ENCODE measurements at places on chromosomes 1 and 21.

DNA sequence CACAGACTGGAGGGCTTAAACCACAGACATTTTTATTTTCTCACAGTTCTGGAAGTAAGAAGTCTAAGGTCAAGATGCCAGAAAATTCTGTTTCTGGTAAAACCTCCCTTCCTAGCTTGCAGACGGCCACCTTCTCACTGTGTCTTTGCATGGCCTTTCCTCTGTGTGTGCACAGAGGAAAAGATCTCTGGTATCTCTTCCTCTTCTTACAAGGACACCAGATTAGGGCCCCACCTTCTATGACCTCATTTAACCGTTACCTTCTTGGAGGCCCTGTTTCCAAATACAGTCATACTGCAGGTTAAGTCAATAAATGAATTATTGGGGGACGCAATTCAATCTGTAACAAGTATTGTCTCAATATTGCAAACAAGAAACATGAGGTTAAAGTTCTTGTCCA is 63.0 kb upstream of the PRDX6 start:
- DNase-seq: no peak

DNA sequence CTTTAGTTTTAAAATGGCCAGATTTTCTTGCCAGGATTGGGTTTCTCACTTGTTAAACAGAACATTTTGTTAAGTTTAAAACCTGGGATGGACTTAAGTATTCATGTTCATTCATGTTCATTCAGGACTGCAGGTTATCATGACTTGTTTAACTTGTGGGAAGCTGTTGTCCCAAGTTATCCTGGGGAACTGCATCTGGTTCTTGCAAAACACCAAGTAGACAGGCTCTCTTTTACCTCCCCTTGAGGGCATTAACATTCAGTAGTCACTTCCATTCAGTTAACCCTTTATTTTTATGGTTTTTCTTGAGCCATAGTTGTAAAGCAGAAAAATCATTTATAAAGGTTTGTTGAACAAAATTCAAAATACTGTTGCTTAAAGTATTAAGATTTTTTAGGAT is 8.1 kb downstream of the SOD1 start:
- DNase-seq: no peak

DNA sequence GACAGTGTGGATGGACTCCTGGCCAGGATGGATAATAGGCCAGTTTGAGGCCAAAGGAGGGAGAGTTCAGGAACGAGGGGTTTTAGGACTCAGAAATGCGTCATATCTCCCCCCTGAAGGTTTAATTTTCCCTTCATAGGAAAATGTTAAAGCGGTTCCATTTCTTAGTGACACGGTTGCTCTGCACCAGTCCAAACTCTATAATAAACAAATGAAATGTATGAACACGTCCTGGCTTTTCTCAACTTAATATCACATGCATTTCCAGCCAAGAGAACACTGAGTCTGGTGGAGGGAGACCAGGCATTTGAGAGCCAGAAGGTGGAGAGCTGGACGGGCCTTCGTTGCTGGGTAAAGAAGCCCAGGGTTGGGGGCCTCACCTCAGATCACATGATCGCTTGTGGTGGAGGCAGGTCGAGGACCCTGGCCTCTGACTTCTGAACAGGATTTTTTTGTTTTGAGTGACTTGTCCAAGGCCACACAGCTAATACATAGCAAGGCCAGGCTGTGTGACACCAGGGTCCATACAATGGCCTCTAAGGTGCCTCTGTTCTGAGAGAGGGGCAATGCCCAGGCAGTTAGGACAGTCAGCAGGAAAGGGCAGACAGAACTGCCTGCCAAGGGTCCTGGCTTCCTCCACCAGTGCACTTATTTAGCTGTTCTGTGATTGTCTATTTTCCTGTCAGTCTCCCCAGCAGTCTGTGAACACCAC is 11.4 kb downstream of the SLC1A7 start:
- DNase-seq: peak; percentile 12

DNA sequence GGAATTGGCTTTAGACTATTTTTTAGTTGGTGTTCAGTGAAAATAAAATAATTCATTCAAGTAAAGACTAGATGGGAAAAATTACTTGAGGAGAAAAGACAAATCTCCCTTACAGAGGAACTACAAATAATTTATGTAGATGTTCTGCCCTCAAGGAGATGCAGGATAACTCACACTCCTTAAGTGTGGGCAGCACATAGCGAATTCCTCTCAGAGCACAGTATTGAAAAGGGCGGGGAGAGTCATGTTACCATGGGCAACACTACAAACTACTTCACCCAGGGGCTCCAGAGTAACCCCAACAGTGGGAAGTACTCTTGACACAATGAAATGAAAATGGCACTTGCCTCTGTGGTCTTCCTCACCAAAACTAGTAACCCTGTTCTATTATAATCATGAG is 20.6 kb upstream of the LAMC2 start:
- no peak for DNase-seq

GRCh38 chr1:229248821-229249817 is 21.8 kb upstream of the RAB4A start:
- DNase-seq: peak; percentile 36

GRCh38 chr21:21188513-21189195 is 190.4 kb downstream of the NCAM2 start:
- DNase-seq: peak; percentile 27

- no peak for DNase-seq
Observed at GRCh38 chr1:63423649-63424048, 56.2 kb downstream of the ALG6 start.

- DNase-seq: no peak
Observed at GRCh38 chr1:155182052-155182550, 8.5 kb downstream of the TRIM46 start.

GRCh38 chr1:162367772-162368171 is 8.9 kb downstream of the SPATA46 start:
- no peak for DNase-seq
